ENCODE measurements at places on chromosomes 2 and 18. TPM values are rescaled to one million over a fixed set of nuclear protein-coding genes. Genes with fewer than 3 reads are reported as not detected.

GRCh38 chr2:8566774-8567468 lies 114.9 kb upstream of the ID2 start:
- H3K27me3 ChIP-seq: no peaks in the 10 kb centered on the region
- DNase-seq: no peak
- no peaks in the 10 kb centered on the region for H3K4me1 ChIP-seq

DNA sequence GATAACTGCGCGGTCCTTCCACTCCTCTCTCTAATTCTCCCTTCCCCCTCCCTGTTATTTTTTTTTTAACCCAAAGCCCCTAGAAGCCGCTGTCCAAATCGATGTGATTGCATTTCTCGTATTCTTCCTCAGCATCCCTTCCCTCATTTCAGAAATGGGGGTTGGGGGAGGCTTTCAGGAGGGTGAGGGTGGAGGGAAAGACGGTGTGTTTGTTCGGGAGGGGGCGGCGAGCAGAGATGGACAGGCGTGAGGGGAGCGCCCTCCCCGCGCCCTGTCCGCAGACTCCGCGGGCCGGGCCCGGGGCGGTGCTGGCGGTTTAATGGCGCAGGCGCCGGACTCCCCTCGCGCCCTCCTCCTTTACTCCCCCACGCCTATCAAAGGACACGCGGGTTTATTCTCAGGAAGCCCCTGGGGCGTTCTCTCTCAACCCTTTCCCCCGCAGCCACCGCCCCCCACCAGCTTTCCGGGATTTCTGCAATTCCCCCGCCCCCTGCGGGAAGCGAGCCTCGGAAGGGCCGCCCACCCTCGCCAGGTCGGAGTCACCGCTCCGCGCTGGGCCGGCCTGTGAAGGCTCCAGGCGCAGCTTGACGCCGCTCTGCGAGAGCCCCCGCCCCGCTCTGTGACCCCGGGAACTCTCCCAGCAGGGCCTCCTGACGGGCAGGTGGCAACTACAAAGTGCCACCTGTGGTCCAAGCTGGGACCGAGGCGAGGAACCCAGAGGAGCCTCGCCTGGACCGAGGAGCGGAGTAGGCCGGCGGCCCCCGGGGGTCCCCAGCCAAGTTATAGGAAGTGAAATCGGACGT lies 981 bp downstream of the ST8SIA3 start:
- H3K36me3 ChIP-seq: no peaks in the 10 kb centered on the region
- no peak overlapping the region for H3K4me3 ChIP-seq

- no peak for DNase-seq
- no peak overlapping the region for H3K4me3 ChIP-seq
- peaks cover 64% of the 10 kb centered on the region for H3K27me3 ChIP-seq
- H3K36me3 ChIP-seq: no peaks in the 10 kb centered on the region
- no peak overlapping the region for H3K27ac ChIP-seq
Measured at GRCh38 chr2:176789751-176790150, 422.8 kb upstream of the HNRNPA3 start.

DNA sequence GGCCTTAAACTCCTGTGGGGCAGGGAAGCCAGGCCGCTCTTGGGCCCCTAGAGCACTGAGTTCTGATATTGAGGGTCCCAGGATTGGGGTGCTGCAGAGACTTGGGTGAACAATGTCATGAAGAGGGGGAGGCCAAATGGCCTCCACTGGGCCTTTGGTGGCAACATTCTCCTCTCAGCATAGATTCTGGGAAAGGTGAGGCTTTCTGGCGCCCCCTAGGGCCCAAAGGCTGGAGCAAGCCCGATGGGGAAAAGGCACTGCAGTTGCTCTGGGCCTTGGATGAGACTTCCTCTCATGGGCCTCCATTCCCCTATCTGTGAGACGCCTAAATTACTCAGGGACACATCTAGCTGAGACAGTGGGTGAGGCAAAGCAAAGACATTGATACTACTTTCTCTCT lies 84.8 kb downstream of the ACAA2 start:
- peak; percentile 47 for DNase-seq
- H3K4me3 ChIP-seq: no peak overlapping the region
- peaks cover 34% of the 10 kb centered on the region for H3K4me1 ChIP-seq
- H3K27ac ChIP-seq: no peak overlapping the region

Gene CNRIP1
- not detected for total RNA-seq

Gene SULT1C2
- 3.9 TPM for total RNA-seq

Measured in HCT116 (cell line).